AG10803 (cell line): ENCODE measurements at places on chromosomes 1 and 21.

DNA sequence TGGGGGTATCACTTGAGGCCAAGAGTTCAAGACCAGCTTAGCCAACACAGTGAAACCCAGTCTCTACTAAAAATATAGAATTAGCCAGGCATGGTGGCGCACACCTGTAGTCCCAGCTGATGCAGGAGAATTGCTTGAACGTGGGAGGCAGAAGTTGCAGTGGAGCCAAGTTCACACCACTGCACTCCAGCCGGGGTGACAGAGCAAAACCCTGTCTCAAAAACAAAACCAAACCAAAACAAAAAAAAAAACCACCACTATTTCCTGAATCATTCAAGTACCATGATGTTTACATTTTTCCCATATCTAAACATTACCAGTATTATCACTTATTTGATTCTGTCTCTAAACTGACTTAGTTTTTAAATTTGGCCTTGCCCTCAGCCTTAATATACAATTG lies 29.5 kb downstream of the TUT4 start:
- peak; percentile 26 for DNase-seq

DNA sequence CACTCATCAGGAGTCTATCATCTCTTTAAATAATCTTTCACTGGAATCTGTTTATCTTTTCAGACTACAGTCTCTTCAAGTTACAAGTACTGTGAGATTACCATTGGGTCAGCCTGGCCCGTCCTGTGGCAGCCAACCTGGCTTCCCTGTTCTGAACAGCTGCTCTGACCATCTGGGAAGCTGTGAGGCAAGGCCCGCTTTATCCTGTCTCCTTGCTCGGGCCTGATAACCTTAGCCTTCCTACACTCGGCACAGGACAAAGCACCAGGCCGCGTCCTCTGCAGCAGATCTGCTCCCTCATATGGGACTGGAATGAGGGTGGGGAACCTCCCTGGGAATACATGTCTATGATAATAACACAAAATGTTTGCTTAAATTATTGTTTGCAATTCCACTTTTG lies 113.3 kb downstream of the PTPN14 start:
- DNase-seq: no peak

- DNase-seq: no peak
Observed at GRCh38 chr1:113958691-113959090, 20.6 kb upstream of the OLFML3 start.

GRCh38 chr1:231093156-231093922 lies 53.3 kb upstream of the FAM89A start:
- no peak for DNase-seq

DNA sequence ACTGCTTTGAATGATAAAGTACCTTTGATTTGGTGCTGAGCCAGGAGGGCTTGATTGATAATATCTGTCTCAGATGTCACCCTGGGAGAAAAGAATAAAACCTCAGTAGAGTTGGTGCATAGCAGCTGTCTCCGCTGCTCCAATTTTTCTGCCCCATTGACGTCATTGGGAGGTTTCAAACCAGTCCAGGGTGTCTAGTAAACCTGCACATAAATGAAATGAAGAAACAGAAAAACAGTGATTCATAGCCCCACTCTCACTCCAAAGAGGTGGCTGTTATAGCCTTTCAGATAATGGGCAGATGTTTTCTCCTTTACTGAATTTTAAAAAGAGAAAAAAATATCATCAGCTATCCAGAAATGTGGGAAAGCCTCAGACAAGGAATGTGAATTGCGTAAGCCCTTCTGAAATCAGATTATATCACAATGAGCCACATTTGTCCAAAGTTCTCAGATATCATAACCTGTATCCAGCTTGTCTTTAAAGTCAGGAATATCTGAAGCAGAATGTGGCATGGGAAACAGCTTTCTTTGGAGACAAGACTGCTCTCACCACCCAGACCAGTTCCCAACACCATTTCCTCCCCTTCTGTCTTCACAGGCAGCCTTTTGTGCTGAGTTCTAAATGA lies 351.3 kb upstream of the SGIP1 start:
- peak; percentile 80 for DNase-seq

- no peak for DNase-seq
Observed at GRCh38 chr21:42332557-42333317, 17.5 kb upstream of the TFF3 start.

DNA sequence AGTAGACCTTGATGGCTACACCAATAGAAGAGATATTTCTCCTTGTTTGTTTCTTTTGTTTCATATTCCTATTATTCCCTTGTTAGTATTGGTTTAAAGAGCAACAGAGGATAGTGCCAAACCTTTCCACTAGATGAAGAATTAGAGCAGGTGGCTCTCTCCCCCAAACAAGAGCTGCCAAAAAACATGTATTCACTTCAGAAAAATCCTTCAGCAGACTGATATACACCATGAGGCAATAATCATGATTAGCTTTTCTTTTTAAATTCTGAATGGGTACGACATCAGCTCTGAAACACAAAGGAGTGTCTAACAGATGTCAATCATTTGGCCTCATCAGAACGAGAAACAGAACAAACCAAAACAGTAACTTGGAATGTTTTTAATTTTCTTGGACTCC lies 67.3 kb upstream of the MAP10 start:
- DNase-seq: no peak

DNA sequence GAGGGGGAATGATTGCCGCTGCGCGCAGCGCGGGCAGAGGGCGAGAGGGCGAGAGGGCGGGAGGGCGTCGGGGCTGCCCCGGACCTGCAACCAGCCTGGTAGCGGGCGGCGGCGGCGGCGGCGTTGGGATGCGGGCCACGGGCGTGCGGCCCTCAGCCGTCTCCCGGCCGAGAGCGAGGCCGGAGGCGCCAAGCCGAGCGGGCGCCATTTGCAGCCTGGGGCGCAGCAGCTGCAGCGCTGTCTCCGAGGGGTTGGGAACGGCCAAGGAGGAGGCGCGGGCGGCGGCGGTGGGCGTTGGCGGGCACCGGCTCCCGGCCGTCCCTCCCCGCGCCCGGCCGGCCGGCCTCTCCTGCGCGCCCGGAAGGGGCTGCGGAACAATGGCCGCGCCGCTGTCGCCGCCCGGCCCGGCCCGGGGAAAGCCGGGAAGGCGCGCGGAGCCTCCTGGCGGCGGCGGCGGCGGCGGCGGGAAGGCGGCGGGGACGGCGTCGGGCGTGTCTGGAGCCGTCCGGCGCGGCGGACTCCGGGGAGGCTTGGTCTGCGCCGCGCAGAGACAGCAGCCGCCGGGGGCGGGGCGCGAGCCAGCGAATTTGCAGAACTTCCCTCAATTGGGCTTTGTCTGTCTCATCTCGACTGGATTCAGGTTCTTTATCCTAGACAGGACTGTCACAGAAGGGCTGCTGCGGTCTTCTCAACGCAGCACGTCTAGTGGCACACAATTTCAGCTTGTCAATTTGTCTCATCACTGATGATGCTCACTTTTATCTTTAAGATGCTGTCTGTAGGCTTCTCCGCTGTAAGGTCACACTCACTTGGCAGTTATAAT lies 35.7 kb downstream of the ZBTB8B start:
- DNase-seq: peak; percentile 60

GRCh38 chr1:97909266-97909665 lies 11.6 kb downstream of the DPYD start:
- DNase-seq: no peak

- no peak for DNase-seq
Observed at GRCh38 chr1:184870319-184870718, 104.0 kb downstream of the NIBAN1 start.

DNA sequence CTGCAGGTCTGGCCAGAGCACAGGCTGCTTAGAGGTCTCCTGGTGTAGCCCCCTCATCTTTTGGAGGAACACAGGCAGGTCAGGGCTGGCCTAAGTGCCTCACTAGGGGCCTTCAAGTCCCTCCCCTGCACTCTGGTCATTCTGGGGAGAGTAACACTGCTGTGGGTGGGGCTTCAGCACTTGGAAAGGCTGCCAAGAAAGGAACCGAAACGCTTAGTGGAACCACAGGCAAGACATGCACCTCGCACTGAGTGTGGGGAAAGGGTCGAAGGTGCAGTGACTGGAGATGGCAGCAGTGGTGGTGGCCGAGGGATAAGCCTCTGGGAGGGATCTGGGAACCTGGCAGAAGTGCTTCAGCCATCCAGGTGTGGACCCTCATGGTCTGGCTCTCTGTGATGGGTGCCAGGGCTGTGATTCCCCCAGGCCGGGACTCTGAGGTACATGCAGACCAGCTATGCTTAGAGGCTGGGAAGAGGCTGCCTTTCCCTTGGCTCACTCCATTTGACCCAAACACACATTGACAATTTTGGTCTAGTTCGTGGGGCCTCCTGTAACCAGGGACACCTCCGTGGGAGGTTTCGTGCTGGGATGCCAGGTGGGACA lies 182.9 kb upstream of the CSF3R start:
- no peak for DNase-seq
